ENCODE measurements at places on chromosomes 4 and X. TPM values are rescaled to one million over a fixed set of nuclear protein-coding genes. Genes with fewer than 3 reads are reported as not detected.

The SEL1L3 gene
- 88.3 TPM for total RNA-seq

The ACSL4 gene
- total RNA-seq, result 64.9 TPM

The EDNRA gene
- not detected for total RNA-seq

The PDGFC gene
- total RNA-seq, result not detected

The GLOD5 gene
- not detected for total RNA-seq

DNA sequence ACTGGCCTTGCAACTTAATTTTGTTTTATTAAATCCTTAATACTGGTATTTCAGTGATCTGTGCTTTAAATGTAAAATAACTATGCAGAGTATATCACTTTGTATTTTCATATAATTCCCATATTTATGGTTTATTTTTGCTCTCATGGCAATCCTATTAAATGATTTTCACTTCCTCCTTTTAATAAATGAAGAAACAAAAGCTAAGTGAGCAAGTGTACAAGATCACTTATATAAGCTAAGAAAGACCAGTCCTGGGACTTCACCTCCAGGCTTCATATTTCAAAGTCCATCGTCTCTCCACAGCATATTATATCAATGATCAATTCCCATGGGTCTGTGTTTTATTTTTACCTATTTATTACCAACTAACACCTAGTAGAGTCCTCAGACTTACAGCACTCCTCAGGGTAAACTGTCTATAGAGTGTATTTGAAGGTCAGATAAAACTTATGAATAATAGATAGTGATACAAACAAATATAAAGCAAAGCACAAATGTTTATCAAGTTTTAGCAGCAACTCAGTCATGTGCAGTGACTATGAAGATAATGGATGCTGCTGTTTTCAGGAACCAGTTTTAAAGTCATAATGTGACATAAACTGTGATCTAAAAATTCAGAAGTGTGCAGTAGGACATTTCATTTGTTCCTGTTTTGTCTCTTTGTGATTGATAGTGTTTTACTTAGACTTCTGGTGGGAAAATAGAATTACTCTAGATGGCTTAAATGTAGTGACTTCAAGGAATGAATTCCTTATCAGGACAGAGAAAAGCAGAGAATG is 56.8 kb downstream of the ARHGAP24 start:
- no peak overlapping the region for H3K27ac ChIP-seq
- no peak for DNase-seq
- no peaks in the 10 kb centered on the region for H3K4me1 ChIP-seq
- H3K4me3 ChIP-seq, result no peak overlapping the region
- H3K36me3 ChIP-seq, result no peaks in the 10 kb centered on the region

DNA sequence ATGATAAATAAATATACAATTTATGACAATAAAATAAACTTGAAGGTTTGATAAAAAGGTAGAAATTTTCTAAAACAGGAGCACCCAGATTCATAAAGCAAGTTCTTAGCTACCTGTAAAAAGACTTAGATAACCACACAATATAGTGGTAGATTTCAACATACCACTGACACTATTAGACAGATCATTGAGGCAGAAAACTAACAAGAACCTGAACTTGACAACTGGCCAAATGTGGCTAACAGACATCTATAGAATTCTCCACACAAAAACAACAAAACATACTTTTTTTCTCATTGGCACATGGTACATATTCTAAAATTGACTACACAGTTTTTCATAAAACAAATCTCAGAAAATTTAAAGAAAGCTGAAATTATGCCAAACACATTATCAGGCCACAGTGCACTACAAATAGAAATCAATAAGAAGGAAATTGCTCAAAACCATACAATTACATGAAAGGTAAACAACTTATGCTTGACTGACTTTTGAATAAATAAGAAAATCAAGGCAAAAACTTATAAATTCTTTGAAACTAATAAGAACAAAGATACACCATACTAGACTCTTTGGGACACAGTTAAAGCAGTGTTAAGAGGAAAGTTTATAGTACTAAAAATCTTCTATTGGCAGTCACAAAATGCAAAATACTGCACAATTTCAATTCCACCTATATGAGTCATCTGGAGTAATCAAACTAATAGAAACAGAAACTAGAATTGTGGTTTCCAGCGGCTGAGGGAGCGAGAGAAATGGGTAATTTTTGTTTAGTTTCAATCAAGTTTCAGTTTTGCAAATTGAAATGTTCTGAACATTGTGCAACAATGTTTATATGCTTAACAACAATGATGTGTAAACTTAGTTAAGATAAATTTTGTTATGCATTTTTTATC is 925.6 kb downstream of the SH3BGRL start:
- no peaks in the 10 kb centered on the region for H3K27me3 ChIP-seq
- H3K36me3 ChIP-seq, result no peaks in the 10 kb centered on the region
- no peak for DNase-seq

GRCh38 chrX:150005027-150005426 is 66.7 kb upstream of the EOLA2 start:
- no peak overlapping the region for H3K4me3 ChIP-seq
- DNase-seq, result no peak
- no peaks in the 10 kb centered on the region for H3K36me3 ChIP-seq
- H3K27me3 ChIP-seq, result no peaks in the 10 kb centered on the region

DNA sequence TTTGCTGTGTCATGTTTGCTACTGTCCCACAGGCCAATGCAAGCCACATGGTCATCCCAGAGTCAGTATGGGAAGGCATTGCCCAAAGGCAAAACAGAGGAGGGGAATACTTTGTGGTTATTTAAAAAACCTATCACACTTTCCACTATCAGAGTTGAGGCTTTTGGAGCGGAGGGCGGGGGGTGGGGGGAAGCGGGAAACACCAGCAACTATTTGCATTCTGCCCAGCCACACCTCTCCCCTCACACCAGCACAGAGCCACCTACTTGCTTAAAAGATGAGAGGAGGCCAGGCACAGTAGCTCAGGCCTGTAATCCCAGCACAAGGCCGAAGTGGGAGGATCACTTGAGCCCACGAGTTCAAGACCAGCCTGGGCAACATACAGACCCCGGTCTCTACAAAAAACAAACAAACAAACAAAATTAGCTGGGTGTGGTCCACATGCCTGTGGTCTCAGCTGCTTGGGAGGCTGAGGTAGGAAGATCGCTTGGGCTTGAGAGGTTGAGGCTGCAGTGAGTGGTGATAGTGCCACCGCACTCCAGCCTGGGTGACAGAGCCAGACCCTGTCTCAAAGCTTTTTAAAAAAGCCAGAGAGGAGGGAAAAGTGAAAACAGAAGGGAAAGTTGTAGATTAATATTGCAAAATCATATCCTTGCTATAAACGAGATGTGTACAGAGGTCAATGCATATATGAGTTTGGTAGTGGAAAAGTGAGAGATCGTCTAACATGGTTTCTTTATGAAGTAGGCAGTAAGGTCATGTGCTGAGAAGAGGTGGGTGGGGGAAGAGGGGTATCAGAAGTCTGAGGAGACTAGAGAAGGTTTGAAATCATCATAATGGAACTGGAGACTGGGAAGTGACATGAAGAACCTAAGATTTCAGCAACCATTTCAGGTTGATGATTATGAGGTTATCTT is 1.9 kb upstream of the CHST7 start:
- peaks cover 6% of the 10 kb centered on the region for H3K36me3 ChIP-seq
- H3K27ac ChIP-seq, result peak overlapping the region; percentile 88
- peak overlapping the region; percentile 80 for H3K4me3 ChIP-seq
- no peak for DNase-seq
- H3K4me1 ChIP-seq, result peaks cover 30% of the 10 kb centered on the region
- no peaks in the 10 kb centered on the region for H3K27me3 ChIP-seq

DNA sequence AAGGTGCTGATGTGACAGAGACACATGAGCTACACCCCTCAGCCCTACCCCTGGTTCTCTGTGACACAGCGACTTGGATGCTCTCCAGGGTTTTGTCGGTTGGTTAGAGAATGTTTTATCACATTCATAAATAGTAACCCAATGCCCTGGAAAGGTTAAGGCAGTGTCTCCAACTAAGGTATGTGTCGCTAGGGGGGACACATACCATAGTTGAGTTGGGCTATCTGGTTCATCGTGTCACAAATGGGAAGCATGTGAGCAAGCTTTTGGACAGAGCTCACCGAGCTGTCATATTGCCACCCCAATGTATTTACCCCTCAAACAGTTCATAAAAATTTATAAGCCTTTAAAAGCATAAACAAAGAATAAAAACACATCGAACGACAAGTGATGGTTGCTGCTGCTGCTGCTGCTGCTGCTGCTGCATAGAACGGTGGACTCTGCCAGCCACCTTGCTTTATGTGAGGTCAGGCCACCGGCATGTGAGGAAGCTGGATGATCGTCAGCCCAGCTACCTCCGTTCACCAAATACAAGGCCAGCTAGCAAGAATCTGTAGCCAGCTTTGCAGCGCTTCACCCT is 55.9 kb downstream of the STOX2 start:
- H3K36me3 ChIP-seq, result no peaks in the 10 kb centered on the region
- H3K27me3 ChIP-seq, result peaks cover 6% of the 10 kb centered on the region

GRCh38 chr4:5383191-5383980 is 325.0 kb downstream of the EVC2 start:
- no peak overlapping the region for H3K27ac ChIP-seq
- no peak overlapping the region for H3K4me3 ChIP-seq
- no peaks in the 10 kb centered on the region for H3K27me3 ChIP-seq
- H3K4me1 ChIP-seq, result no peaks in the 10 kb centered on the region
- no peaks in the 10 kb centered on the region for H3K36me3 ChIP-seq

GRCh38 chrX:40582811-40583210 is 2.0 kb downstream of the ATP6AP2 start:
- H3K27me3 ChIP-seq, result no peaks in the 10 kb centered on the region
- H3K4me1 ChIP-seq, result peaks cover 36% of the 10 kb centered on the region
- no peak overlapping the region for H3K4me3 ChIP-seq
- no peak overlapping the region for H3K27ac ChIP-seq
- no peak for DNase-seq
- peaks cover 5% of the 10 kb centered on the region for H3K36me3 ChIP-seq

GRCh38 chrX:40100537-40101429 is 3.0 kb upstream of the BCOR start:
- DNase-seq, result no peak
- no peak overlapping the region for H3K27ac ChIP-seq
- peaks cover 10% of the 10 kb centered on the region for H3K4me1 ChIP-seq
- no peaks in the 10 kb centered on the region for H3K27me3 ChIP-seq
- no peaks in the 10 kb centered on the region for H3K36me3 ChIP-seq

GRCh38 chr4:39030725-39031124 is 1.5 kb downstream of the TMEM156 start:
- H3K4me1 ChIP-seq, result peaks cover 40% of the 10 kb centered on the region
- no peak for DNase-seq
- H3K4me3 ChIP-seq, result peak overlapping the region; percentile 79
- H3K36me3 ChIP-seq, result peaks cover 15% of the 10 kb centered on the region

DNA sequence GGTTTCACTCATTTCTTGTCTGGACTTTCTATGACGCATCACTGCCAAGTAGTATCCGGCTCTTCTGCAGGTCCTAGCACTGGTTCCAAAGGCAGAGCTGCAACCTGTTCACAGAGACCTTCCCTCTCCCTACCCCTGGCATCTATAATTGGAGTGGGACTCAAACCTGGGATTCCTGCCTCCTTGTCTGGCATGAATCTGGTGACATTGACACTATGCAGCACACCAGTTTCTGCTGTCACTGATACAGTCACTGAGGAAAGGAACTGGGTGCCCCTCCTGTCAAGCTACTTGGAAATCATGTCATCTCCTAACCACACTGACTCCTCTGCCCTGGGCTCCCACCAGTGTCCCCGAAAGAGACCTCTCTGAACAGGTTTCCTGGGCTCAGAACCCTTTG is 33.1 kb upstream of the EFNB1 start:
- DNase-seq, result no peak

DNA sequence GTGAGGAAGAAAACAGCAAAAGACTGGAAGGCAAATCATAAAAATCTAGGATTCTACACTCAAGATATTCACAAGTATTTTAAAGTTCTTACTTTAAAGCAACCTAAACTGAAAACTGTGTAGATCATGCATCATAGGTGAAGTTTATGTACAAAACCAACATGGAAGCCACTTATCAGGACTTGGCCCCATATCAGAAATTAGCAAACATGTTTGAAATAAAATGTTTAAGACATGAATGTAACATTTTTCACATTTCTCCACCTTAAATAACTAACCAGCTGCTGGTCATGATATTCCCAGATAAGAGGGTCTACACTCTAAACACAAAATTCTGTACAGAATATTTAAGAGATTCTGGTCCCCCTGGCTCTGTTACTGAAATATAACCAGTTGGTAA is 38.5 kb downstream of the APBB2 start:
- H3K36me3 ChIP-seq, result no peaks in the 10 kb centered on the region
- no peak for DNase-seq
- H3K27ac ChIP-seq, result no peak overlapping the region

GRCh38 chr4:3756343-3757059 is 9.7 kb upstream of the ADRA2C start:
- H3K36me3 ChIP-seq, result no peaks in the 10 kb centered on the region
- H3K4me3 ChIP-seq, result no peak overlapping the region
- DNase-seq, result no peak

GRCh38 chr4:29541757-29542156 is 1178.4 kb upstream of the PCDH7 start:
- no peaks in the 10 kb centered on the region for H3K4me1 ChIP-seq
- no peaks in the 10 kb centered on the region for H3K36me3 ChIP-seq
- no peak for DNase-seq
- H3K27ac ChIP-seq, result no peak overlapping the region

GRCh38 chrX:9231491-9231890 is 197.6 kb upstream of the FAM9B start:
- no peak overlapping the region for H3K27ac ChIP-seq
- no peaks in the 10 kb centered on the region for H3K36me3 ChIP-seq
- no peak for DNase-seq
- peaks cover 16% of the 10 kb centered on the region for H3K4me1 ChIP-seq
- H3K27me3 ChIP-seq, result no peaks in the 10 kb centered on the region
- no peak overlapping the region for H3K4me3 ChIP-seq
